Omental fat pad (tissue), 4 donors: ENCODE measurements at places on chromosomes 7 and 10. TPM values are rescaled to one million over a fixed set of nuclear protein-coding genes. Genes with fewer than 3 reads are reported as not detected.

GRCh38 chr7:130488392-130489139 is 3.3 kb upstream of the MEST start:
- DNase-seq: no peak

MYL10 gene
- not detected for total RNA-seq

DNA sequence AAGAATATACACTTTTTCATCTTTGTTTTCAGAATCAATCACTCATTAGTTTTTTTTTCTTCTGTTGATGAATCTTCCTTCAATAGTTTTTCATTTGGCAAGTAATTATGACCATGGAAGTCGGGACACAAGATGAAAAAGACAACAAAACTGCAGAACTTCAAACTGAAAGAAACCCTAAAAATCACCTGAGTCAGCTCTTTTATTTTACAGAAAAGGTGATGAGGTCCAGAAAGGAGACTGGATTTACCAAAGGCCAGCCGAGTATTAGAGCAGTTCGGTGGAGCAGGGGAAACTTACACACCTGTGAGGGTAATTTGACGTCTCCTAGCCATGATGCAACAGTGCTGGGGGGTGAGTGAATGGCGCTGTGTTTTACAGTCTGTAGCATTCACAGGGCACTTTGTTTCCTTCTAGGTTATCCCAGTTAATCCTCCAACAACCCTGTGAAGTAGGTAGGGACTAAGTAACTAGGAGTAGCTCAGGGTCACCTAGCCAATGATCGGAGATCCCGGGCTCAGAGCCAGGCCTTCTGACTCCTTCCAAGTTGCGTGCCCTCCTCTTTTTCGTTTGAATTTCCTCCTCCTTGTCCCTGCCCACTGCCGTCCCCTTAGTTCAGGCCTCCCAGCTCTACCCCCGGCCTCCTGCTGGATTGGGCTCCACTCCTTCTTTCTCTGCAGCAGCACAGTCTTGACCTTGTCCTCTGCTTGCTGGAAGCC is 14.0 kb downstream of the RBM20 start:
- no peak for DNase-seq

DNA sequence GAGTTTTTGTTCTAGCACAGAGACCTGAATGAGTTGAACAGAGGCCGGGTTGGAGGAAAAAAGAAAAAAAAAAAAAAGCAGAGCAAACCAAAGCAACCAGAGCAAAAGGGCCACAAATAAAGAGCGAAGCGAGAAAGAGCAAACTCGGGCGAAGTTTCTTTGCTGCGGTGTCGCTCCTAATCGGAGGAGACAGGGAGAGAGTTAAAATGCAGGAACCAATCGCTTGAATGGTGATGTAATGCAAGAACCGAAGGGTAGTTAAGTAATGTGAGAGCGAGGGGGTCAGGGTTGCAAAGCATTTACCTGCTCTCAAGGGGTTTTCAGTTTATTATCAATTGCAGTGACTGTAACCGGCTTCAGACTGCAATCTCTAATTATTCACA is 271.7 kb downstream of the TRIL start:
- DNase-seq: no peak

ELOVL3 gene
- 4.6 TPM for total RNA-seq

FAM25G gene
- not detected for total RNA-seq

DNA sequence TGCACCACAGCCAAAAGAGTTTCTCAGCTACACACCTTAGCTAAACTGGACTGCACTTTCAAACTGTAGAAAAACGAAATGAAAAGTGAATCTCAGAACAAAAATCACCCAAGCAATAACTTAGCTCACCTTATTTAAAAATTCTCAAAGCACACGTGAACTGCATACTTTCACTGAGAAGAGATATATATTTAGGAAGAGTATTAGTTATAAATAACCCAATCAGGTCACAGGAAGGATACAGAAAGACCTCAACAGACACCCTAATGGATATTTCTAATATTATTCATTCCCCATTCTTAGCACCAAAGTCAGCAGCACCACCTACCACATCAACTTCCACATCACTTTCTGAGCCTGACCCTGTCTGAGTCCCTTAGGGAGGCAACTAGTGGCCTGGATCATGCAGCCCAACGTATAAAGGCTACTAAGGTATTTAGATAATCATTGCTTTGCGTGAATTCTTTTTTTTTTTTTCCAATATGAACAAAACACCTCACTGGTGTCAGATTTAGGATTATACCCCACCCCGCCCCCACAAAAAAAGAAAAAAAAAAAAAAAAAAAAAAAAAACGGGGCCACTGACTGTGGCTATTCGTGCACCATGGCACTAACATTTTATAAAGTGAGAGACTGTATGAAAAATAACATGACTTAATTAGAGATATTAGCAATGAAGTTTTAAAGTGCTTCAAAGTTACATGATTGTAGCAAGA is 2.6 kb downstream of the ABI1 start:
- no peak for DNase-seq

DNA sequence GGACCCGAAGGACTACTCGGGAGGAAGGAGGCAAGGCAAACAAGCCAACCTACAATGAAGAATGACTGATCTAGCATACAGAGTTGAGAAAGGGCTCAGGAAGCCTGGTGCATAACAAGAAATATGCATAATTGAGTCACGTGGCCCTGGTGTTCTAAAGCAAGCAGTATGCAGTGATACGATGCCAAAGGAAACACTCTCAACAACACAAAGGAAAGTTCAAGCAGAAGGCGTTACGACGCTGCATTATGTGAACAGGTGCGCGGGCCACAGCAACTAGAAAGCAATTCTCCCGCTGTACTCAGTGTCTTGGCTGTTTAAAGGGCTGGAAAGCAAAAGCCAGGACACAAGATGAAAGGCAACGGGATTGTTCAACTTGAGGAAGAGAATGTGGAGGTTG is 100.8 kb downstream of the PRTFDC1 start:
- DNase-seq: no peak

DNA sequence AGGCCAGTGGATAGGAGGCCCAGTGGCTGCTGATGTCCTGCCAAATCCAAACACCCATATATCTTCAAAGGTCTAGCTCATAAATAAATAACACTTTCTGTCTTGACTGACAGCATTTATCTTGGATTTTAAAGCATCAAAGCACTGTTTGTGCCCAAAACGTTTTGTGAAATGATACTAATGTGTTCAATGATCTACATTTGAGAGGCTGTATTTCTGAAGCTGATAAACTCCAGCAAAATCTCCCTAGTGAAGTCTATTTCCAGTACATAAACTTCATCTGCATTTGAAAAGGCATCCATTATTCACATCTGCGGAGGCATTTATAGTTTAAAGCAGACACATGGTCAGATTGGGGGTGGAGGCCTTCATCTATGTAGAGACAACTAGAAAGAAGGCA is 276.3 kb downstream of the HPSE2 start:
- DNase-seq: no peak

GRCh38 chr10:125007436-125007835 is 65.5 kb downstream of the ZRANB1 start:
- no peak for DNase-seq

- DNase-seq: no peak
Observed at GRCh38 chr7:159015454-159016410, 128.9 kb downstream of the VIPR2 start.

NEUROD6 gene
- not detected for total RNA-seq

- no peak for DNase-seq
Observed at GRCh38 chr7:47271749-47272148, 310.2 kb downstream of the TNS3 start.

SFMBT2 gene
- 12.0 TPM for total RNA-seq

ZNF365 gene
- 0.19 TPM for total RNA-seq

DNA sequence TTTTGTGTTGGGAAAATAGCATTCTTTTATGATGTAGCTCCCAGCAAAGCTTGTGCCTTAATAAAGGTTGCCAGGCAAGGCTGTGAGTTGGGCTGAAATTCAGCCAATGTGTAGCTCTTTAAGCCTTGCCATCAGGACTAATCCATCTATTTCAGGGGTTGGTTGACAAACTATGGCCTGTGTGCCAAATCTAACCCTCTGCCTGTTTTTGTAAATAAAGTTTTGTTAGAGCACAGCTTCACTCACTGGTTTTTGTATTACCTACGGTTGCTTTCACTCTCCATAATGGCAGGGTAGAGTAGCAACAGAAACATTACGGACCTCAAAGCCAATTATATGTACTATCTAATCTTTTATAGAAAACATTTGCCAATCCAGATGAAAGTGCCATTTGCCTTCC is 638.1 kb upstream of the POT1 start:
- DNase-seq: no peak

ZNF804B gene
- not detected for total RNA-seq

CASTOR2 gene
- 22.7 TPM for total RNA-seq

ADRA2A gene
- total RNA-seq: 35.6 TPM

DNA sequence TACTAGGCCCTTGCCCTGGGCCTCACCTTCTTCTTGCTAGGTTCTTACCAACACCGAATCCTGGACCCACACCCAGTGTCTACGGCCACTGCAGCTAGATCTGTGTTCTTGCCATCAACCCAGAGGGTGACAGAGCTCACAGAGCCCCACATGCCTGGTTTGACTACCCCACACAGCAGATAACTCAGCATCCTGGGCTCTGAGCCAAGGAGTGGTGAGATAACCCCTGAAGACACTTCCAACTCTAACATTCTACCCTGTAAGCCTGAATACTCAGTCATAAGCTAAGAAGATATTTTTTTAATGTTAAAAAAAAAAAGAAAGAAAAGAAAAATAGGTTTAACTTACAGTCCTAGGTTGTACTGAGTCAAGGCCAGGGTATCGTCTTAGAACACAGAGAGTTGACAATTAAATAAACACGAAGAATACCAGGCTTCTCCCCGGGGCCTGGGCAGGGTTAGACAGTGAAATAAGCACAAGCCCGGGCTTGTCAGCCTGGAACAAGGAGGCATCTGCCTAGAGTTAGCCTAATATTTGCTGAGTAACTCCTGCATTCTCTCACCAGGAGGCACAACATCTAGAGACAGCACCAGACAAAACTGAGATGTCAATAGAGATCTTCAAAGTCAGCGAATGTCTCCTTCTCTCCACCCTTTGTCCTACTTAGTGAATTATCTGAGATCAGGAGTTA is 556.5 kb upstream of the LRRN3 start:
- DNase-seq: no peak

- no peak for DNase-seq
Observed at GRCh38 chr10:120460776-120461175, 3.7 kb downstream of the PLPP4 start.

DNA sequence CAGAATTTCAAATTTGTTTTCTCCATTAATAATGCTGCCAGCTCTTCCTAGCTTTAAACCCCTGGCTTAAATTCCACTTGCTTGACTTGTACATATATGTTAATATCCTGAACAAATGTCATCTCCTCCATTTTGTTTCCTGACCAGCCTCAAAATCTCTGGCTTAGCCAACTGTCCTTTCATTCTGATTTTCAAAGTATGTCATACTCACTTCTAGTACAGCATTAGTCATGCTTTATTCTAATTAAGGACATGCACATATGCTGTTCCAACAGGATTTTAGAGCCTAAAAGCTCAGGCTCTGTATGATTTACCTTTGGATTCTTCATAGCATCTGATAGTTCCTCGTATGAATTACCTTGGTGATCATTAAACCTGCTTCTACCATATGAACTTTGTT is 158.3 kb downstream of the ZNF438 start:
- DNase-seq: no peak

DNA sequence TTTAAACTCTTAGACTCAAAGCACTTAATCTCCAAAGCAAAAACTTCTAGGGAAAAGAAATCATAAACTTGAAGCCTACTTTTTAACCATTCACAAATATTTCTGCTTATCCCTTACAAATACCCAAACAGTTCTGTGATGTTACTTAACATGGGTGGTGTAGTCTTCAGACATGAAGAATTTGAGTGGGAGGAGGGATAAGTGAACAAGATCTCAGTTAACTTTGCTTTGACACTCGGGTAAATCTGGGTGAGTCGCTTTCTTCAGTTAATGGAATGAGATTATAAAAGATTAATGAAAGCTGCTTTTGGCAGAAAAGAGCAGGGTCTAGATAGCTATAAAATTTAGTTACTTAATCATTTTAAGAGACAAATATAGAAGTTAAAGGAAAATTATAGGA is 47.5 kb downstream of the RNF133 start:
- DNase-seq: no peak

- DNase-seq: no peak
Observed at GRCh38 chr10:359093-359492, 223.8 kb downstream of the ZMYND11 start.

DNA sequence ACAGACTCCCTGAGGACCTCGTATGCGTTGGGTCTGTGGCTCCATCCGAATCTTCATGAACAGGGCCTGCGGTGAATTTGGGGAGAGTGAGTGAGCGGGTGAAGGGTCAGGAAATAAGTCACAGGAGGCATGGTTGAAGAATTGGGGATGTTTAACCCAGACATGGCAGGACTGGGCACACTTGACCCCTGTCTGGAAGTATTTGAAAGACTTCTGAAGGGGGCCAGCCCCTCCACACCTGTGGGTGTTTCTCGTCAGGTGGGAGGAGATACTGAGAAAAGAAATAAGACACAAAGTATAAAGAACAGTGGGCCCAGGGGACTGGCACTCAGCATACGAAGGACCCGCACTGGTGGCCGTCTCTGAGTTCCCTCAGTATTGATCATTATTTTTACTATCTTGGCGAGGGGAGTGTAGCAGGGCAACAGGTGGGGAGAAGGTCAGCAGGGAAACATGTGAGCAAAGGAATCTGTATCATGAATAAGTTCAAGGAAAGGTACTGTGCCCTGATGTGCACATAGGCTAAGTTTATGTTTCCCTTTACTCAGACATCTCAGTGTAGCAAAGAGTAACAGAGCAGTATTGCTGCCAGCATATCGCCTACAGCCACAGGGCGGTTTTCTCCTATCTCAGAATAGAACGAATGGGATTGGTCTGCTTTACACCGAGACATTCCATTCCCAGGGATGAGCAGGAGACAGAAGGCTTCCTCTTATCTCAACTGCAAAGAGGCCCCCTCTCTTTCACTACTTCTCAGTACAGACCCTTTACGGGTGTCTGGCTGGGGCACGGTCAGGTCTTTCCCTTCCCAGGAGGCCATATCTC is 38.2 kb upstream of the PFKFB3 start:
- no peak for DNase-seq

DNA sequence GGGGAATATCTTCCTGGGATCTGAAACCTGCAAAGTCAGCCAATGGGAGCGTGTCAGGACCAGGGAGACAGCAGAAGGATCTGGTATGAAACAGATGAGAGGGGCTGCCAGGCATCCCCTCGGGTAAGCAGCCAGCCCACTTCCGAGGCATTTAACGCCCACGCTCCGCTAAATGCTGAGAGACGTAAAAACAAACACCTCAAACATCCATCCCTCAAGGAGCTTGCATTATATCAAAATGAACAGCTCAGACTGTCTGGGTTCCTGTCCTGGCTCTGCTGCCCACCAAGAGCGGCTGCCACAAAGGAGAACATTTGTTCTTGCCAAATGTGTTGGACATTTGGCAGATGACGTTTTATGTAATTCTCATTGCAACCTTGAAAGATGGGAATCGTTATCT is 7.0 kb upstream of the SERPINE1 start:
- no peak for DNase-seq

GRCh38 chr7:114910787-114911186 is 11.1 kb upstream of the MDFIC start:
- DNase-seq: no peak

CALCR gene
- total RNA-seq: 0.24 TPM

SYCE1 gene
- 10.2 TPM for total RNA-seq
